Activated T-cell treated with anti-CD3 and anti-CD28 coated beads for 24 hours (primary cell): ENCODE measurements at places on chromosomes 13 and 19.

GRCh38 chr19:35107545-35107944 is 8.1 kb upstream of the FXYD3 start:
- DNase-seq: no peak

DNA sequence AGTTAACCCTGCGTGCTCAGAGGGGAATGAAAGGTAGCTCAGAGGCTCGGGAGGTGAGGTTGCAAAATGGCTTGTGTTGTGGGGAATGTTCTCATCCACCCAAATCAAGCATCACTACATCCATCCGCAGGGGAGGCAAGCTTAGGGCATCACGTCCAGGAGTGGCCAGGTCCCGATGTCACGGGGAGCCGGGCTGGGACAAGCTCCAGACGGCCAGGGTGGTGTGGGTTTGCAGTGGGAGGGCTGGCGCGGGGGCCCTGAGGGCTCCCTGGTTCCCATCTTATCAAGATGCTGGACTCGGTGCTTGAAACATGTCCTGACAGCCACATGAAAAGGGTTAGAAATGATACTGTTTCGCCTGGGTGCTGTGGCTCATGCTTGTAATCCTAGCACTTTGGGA is 25.8 kb downstream of the EPN1 start:
- DNase-seq: no peak

GRCh38 chr19:1052349-1052975 is 12.6 kb downstream of the ABCA7 start:
- no peak for DNase-seq

- no peak for DNase-seq
These were observed 5.1 kb upstream of the TGFBR3L start for GRCh38 chr19:7909471-7910067.

DNA sequence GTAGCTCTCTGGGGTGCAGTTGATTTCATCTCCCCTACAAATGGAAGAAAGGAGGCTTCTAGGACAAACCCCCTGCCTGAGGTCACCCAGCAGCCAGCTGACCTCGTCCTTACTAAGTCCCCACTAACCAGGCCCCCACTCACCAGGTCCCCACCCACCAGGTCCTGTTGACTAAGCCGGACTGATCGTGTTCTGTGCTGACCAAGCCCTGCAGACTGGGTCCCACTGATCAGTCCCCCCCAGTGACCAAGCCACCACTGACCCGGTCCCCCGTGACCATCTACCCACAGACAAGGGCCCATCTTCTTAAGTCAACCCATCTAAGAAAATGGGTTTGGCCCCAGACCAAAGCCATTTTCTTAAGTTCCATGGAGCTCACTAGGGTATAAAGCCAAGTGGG is 36.8 kb upstream of the TPM4 start:
- DNase-seq: no peak

DNA sequence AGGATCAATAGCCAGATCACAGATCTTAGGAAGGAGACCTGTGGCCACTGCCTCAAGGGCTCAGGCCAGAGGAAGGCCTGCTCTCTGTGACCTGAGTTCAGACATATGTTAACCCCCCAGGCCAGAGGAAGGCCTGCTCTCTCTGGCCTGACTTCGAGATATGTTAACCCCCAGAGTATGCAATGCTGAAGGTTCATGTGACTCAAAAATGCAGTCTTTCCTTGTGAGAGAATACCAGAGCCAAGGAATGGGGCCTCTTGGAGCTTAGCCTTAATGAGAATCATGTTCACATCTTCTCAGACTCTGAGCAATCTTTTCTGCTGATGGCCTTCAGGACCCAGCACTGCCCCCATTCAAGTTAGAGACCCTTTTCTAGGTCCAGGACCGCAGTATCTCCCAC is 36.7 kb downstream of the MBNL2 start:
- DNase-seq: no peak

DNA sequence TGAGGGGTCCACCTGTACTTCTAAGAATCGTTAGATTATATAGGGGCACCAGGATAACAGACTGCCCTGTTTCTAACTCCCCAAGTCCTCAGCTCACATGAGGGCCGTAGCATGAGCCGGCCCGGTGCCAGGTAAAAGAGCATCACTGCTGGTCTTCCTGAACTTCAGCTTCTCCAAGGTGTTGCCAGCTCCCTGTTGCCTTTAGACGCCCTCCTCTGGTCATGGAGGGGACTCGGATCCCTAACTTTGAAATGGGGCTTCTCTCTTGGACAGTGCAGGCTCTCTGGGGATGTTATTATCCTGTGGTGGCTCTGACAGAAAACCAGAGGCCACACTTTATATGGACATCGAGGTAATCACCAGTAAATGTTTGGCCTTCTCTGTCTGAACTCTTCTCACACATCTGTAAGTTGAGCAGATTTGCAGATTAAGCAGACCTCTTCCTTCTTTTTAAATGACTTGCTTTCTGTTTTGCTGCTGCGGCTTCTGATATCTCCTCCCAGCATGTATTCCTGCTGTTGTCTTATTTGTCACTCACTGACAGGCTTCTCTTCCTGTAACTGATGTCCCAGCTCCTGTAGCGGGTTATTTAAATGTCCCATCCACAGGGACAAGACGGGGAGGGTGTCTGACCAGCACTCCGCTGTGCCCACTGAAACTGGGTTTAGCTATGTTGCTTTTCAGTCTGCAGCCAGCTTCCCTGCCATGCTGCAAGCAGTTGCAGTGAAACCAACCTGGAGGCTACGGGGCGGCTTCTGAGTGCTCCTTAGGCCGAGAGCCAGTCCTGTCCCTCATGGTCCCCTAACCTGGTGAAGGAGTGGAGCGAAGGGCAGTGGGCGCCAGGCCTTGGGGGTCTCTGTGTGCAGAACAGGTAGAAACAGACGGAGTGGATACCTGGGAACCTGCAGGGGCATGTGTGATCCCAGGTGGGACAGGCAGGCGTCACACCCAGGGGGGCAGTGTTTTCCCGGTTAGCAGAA is 39.2 kb downstream of the TSSK6 start:
- DNase-seq: no peak

- no peak for DNase-seq
These were observed 4.9 kb downstream of the THAP8 start for GRCh38 chr19:36049080-36049698.

GRCh38 chr13:30587739-30588138 is 30.0 kb upstream of the USPL1 start:
- DNase-seq: no peak

DNA sequence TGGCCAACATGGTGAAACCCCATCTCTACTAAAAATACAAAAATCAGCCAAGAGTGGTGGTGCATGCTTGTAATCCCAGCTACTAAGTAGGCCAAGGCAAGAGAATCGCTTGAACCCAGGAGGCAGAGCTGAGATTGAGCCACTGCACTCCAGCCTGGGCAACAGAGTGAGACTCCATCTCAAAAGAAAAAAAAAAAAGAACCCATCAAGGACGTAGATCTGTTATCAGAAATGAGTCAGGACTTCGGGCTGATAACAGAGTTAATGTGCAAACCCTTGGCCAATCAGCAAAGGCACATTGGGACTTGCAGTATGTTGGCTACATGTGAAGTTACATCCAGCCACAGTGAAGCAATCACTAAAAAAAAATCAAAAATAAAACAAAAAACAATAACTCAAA is 4.8 kb upstream of the LGALS7B start:
- no peak for DNase-seq

DNA sequence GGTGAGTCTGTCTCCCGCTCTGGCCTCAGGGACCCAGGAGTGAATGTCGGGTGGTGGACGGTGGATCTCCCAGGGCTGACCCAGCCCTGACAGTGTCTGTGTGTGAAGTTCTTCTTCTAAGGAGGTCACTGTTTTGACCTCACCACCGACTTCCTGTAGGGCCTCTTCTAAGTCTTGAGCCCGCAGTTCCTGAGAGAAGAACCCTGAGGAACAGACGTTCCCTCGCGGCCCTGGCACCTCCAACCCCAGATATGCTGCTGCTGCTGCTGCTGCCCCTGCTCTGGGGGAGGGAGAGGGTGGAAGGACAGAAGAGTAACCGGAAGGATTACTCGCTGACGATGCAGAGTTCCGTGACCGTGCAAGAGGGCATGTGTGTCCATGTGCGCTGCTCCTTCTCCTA is at the start of gene SIGLEC7:
Gene SIGLEC7, plus strand, starts transcription at position 183 of the 400 bp plus-strand sequence. Its CDS starts 69 bp downstream, at position 252.
- no peak for DNase-seq

DNA sequence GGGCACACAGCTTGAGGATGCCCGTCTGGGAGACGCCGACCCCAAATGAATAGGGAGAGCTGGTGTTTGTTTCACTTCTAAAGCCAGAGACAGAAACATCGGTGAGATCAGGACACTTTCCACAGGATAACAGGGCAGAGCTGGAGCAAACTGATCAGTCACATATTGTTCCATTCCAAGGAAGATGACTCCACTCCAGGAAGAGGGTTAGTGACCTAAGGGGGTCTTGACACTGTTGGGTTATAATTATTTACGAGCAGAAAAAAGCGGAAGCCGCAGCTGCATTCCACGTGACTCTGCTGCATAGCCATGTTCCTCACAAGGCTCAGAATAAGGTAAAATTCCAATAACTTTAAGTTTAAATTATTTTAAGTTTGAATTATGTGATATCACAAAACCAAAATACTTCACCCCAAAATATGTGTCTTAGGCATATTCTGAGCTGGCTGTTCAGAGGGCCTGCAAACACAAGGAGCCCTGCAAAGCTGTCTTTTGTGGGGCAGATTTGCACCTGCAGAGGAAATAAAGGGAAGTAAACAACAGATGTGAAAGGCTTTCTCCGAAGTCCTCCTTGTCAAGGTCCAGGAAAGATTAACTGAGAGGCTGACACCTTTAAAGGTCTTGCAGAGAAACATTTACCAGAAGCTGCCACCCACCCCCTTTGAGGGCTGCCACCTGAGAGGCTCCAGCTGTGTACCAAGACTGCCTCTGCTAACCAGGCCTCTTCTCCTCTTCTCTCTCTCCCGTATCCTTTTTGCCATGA is 819.2 kb downstream of the UQCRFS1 start:
- no peak for DNase-seq
